Stimulated activated CD4-positive, alpha-beta T cell treated with anti-CD3 and anti-CD28 coated beads, Interleukin-15, amount 100 ng/mL, for 1 hour (primary cell): ENCODE measurements at places on chromosomes 2 and 18.

DNA sequence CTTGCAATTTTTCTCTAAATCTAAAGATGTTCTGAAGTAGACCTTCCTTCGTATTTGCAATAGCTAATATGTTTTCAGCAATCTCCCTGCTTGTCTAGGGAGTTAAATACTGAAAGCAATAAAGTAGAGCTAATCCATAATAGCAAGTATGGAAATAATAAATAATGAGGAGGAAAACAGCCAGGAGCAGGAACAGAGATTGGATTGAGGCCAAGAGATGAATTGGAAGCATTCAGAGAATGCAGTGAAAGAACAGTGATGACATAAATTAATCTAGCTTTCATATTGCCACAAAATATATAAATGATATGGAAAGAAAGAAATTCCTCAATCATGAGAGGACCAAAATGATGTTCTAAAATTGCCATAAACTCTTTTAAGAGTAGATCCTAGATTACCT lies 679.7 kb downstream of the METTL4 start:
- no peak for DNase-seq

DNA sequence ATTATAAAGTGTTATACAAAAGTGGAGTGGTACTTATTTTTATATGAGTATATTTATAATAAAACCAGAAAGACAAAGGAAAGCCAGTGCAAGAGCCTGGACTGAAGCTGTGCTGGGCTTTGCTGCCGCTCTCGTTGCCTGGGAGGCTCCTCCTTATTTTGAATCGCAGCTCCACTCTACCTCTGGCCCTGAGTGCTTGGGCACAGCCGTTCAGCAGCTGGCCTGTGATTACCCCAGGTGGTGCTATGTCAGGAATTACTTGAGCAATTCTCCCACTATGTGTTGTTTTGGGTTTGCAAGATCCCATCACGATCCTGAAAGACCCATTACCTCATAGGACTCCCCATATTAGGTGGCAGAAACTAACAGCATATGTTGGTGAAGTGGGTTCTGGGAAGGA lies 53.0 kb upstream of the LCLAT1 start:
- DNase-seq, result no peak

- DNase-seq, result no peak
Observed at GRCh38 chr2:105738658-105739241, 6.0 kb upstream of the NCK2 start.

- no peak for DNase-seq
Observed at GRCh38 chr2:211881449-211881848, 657.2 kb downstream of the ERBB4 start.

GRCh38 chr2:207765547-207765946 lies 4.2 kb downstream of the FZD5 start:
- DNase-seq, result no peak

GRCh38 chr2:215431290-215431689 lies 4.6 kb downstream of the FN1 start:
- no peak for DNase-seq

GRCh38 chr2:86054535-86055082 lies 51.1 kb downstream of the POLR1A start:
- DNase-seq, result no peak

GRCh38 chr2:40405465-40405864 lies 46.4 kb downstream of the SLC8A1 start:
- DNase-seq, result no peak

- DNase-seq, result no peak
Observed at GRCh38 chr2:123073956-123074355, 951.1 kb upstream of the CNTNAP5 start.

GRCh38 chr2:33022989-33023727 lies 76.4 kb downstream of the LTBP1 start:
- no peak for DNase-seq

- no peak for DNase-seq
Observed at GRCh38 chr2:168935810-168936581, 34.9 kb downstream of the G6PC2 start.

DNA sequence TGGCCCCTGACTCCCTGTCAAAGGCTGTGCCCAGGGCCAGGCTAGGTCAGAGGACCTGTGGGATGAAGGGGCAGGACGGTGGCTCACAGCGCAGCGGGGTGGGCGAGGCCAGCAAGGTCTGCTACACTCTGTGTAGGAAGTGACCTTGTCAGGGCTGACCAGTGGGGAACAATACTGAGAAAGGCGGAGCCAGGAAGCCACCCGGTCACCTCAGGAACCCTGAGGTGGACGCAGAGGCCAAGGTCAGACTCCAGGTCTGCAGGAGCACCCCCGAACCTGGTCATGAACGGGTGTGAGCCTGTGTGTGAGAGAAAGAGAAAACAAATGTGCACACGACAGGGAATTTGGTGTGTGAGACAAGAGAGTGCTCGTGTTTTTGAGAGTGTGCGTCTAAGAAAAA lies 72.3 kb downstream of the SMAD7 start:
- DNase-seq, result no peak

DNA sequence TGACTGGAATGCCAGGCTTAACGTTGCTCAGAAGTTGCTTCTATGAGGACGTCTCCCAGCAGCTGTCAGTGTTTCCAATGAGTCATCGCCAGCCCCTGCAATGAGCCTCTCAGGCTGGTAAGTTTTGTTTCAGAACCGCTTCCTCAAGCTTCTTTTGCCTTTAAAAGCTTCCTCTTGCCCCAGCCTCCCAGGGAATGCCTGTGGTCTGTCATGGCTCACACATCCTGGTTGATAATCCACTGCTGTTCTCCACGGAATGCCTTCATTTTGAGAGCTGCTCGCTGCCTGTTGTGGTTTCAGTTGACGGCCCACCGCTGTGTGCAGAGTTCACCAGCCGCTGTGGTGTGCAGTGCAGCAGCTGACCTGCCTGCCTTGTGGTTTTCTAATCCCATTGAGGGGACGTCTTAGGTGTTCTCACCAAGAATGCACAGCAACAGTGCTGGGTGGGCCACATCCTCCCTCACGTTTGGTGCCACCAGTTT lies 96.4 kb downstream of the RTP5 start:
- DNase-seq, result no peak

DNA sequence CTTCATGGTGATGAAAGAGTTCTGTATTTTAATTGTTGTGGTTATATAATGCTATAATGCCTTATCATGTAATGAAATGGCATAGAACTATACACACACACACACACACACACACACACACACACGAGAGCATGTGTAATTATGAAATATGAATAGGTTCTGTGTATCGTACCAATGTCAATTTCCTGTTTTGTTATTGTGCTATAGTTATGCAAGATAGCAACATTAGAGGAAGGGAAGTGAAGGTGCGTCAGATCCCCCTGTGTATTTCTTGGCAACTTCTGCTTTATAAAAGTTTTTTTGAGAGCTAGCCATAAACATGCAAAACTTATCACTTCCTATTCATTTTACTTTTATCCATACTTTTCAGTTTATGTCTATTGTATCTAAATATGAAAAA lies 60.7 kb upstream of the ARHGAP15 start:
- no peak for DNase-seq

DNA sequence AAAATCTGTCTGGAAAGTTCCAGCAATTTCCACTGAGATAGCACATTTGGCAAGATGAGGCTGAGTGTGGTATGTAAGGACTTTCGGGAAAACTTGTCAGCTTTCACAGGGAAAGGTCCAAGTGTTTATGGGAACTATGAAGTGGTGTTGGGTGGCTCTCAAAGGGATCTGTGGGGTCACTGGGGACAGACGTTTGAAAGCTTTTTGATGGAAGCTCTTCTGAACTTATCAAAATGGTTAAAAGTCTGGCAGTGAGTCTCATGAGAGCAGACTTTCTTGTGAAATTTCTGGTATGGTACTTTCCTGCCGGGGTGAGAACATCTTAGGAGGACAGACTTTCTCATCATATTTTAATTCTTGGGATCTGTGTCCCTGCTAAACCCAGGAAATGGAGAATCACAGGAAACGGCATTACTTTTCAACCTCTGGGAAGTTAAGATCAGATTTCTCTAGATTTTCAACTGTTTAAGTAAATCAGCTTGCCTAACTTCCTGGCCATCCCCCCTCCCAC lies 546.3 kb upstream of the ZEB2 start:
- no peak for DNase-seq

DNA sequence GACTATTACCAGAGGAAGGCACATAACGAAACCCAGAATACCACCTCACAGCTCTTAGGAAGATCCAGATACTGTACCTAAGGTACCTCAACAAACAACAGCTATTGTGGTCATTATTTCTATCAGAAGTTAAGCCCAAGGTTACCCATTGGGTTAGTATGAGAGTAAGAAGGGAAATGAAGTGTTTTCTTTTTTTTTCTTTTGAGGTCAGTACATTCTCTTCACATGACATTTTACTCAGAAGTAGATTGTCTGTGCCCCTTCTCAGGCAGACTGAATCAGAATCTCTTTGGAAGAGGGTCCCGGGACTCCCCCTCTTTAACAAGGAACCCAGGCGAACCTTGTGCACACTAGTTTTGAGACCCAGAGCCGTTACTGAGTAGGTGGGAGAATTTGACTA lies 233.7 kb upstream of the CXCR4 start:
- DNase-seq, result no peak

DNA sequence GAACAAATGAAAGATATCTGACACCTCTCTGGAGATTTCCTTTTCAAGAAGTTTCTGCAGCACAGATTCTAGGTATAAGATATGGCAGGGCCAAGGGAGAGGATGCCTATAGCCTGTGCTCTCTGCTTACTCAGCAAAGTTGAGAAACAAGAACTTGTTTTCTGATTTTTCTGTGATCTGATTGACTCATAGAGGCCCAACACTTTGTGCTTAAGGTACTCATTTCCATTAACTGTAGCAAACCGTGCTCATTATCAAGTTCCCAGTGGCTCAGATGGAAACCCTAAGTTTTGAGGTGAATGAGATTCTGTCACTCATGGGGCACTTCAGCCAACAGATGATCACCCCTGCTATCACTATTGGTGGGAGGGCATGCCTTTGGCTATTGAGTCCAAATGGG lies 124.3 kb downstream of the SP100 start:
- no peak for DNase-seq
